Kidney epithelial cell (primary cell): ENCODE measurements at places on chromosomes 4 and X. TPM values are rescaled to one million over a fixed set of nuclear protein-coding genes. Genes with fewer than 3 reads are reported as not detected.

The ALAS2 gene
- total RNA-seq, result not detected in 2 replicates

DNA sequence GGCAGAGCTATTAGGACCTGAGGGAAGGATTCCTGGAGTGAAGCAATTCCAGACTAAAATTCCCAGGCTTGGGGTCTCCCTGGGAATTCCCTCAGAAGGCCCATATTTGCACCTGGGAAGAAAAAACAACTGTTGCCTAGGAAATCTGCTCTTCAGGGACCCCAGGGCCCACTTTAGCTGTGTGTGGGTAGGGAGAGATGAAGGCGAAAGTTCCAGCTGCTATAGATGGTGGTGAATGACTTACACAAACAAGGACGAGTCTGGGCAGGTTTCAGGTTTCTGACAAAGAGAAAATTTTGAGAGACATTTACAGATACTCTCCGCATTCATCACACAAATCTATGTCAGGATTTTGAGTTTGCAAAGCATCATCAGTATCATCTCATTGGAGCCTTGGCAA, 126.1 kb downstream of the GPC3 start:
- no peak for DNase-seq

DNA sequence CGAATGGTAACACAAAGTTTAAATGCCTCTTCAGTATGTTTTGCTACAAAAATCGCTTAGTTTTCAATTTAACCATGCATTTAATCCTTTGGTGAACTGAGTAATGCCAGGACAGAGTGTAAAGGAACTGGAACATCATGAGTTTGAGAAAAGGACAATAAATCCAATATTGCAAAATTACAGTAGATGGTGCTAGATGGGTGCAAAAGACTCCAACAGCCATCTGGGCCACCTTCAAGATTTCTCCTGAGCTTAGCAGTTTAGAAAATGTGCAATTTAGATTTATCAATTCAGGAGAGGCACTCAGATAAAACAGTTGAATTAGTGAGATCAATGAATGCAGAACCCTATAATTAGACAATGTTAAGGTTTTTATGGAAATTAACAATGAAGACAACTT, 33.2 kb upstream of the MID1IP1 start:
- no peak for DNase-seq

The QDPR gene
- total RNA-seq, result 24.0 and 28.6 TPM in 2 replicates

The MAGED4 gene
- 20.7 and 32.5 TPM in 2 replicates for total RNA-seq

DNA sequence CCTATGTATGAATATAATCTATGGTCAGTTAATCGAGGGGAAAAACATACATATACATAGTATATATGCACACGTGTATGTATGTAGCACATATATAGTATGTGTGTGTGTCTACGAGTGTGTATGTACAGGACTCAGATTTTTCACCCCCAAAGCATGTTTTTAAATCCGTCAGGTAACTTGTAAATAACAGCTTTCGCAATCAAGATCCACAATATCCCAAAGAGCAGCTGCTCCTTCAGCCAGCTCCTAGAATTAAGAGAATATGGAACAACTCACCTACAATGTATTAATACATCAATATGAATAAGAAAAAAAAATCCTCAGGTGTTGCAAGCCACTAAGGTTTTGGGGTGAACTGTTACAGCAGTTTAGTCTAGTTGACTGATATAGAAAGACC, 3.5 kb downstream of the MRFAP1L1 start:
- no peak for DNase-seq

- no peak for DNase-seq
Observed at GRCh38 chr4:61128682-61129081, 71.4 kb upstream of the ADGRL3 start.

DNA sequence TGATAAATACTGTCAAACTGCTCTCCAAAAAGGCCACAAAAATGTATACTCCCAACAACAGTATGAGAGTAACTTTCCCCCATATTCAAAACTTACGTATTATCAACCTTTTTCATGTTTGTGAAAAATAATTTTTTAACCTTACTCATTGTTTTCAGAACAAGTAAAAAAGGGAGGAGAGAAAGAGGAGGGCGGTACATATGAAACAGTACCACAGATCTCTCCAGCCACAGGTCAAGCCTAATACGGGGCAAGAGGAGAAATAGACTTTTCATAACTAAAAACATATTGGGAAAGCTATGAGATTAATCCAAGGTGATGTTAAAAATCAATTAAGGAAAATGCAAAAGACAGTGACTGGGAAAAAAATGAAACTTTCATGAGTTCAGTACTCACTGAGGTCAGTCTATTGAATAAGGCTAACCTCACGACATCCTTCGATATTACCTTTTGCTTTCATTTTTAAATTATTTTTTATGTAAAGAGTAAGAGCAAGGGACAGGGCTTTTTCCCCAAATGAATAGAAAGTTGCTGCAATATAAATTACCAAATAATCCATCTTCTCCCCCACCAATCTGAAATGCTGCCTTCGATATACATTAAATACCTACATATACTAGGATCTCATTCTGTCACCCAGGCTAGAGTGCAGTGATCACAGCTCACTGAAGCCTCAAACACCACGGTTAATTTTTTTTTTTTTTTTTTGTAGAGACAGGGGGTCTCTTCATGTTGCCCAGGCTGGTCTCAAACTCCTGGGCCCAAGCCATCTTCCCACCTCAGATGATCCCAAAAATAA, 25.3 kb downstream of the FBXW7 start:
- DNase-seq, result no peak

DNA sequence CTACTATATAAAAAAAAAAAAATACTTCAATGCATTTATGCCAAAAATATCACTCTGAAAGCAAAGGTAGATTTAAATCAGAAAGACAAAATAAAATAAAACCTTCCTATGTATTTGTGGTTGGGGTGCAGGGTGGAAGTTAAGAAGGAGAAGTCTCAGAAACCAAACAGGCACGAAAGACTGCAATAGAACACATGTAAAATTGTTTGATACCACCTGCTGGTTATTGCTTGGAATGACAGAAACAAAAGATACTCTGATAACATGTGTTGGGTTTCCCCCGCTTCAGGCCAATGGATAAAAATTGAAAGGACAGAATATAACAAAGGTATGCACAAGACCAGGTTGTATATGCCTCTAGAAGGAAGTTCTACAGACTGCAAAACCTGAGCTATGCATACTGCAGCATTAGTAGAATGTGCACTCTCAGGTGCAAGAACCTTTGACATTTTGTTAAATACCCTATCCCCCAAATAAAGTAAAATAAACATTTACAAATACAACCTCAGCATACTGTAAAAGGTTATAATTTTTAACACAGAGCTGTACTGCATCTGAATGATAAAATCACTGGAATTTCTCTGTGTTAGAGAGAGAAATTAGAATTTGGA, 118.8 kb downstream of the GABRA2 start:
- no peak for DNase-seq

GRCh38 chr4:87856816-87857215, 24.0 kb downstream of the MEPE start:
- DNase-seq, result no peak

The ZCCHC18 gene
- 1.4 and 1.5 TPM in 2 replicates for total RNA-seq

DNA sequence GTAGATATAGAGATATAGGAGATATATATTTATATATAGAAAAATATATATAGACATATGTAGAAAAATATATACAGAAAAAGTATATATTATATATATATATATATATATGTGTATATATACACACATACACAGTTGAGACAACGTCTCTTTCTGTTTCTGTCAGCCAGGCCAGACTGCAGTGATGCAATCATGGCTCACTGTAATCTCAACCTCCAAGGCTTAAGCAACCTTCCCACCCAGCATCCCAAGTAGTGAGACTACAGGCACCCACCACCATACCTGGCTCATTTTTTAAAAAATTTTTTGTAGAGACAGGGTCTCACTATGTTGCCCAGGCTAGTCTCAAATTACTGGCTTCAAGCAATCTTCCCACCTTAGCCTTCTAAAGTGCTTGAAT, 426.3 kb downstream of the GPM6A start:
- DNase-seq, result no peak

The RENBP gene
- 22.9 and 38.7 TPM in 2 replicates for total RNA-seq

- DNase-seq, result no peak
Observed at GRCh38 chr4:13528821-13529127, 15.5 kb downstream of the NKX3-2 start.

The HTRA3 gene
- 4.7 and 5.5 TPM in 2 replicates for total RNA-seq

GRCh38 chr4:67549123-67549522, 3.8 kb upstream of the CENPC start:
- DNase-seq, result no peak

- no peak for DNase-seq
Observed at GRCh38 chrX:152892999-152893891, 4.6 kb upstream of the ZNF185 start.

The PALLD gene
- total RNA-seq, result 77.4 and 96.4 TPM in 2 replicates
